RPMI8226 (cell line): ENCODE measurements at places on chromosomes 16 and 17.

GRCh38 chr17:78146881-78147280 is 696 bp downstream of the C17orf99 start:
- no peak for DNase-seq

GRCh38 chr17:15888436-15888835 is 56.5 kb upstream of the ADORA2B start:
- DNase-seq, result no peak

GRCh38 chr17:41439375-41439774 is 1.4 kb downstream of the KRT38 start:
- DNase-seq, result no peak

- DNase-seq, result no peak
Observed at GRCh38 chr17:44209786-44210341, 9.6 kb downstream of the UBTF start.

DNA sequence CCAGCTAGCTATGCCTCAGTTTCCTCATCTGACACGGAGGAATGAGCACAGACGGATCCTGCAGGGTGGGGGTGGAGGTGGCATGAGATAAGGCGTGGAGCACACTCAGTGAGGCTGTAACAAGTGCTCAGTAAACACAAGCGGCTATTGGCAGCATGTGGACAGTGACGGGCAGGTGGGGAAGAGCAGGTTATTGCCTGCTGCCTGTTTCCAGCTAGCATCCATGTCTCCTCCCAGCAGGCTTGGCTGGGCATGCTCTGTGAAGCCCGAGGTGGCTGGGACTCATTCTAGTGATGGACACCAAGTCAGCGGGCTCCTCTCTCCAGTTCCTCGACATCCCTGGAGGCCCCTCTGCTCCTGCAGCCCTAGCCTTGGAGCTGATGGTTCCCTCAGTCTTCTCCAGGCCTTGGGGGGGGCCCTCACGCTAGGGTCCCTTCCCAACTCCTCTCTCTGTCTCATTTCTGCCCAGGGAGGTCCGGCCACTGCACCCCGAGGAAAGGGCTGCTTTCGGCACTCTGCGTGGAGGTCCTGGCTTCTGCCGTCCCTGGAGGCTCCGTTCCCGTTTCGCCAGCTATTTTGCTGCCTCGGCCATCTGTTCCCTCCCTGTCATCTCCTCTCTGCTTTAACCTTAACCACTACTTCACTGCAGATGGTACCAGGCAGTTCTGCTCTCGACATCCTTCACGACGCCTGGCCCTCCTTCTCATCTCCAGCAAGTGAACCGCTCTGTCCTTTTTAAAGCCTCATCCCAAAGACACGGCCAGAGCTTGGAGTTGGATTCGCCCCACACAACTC is 6.2 kb downstream of the RTN4RL1 start:
- no peak for DNase-seq
